Ascending aorta (tissue), 2 donors: ENCODE measurements at places on chromosomes 5 and 9.

GRCh38 chr9:14827805-14828204 is 82.4 kb downstream of the FREM1 start:
- DNase-seq: no peak

DNA sequence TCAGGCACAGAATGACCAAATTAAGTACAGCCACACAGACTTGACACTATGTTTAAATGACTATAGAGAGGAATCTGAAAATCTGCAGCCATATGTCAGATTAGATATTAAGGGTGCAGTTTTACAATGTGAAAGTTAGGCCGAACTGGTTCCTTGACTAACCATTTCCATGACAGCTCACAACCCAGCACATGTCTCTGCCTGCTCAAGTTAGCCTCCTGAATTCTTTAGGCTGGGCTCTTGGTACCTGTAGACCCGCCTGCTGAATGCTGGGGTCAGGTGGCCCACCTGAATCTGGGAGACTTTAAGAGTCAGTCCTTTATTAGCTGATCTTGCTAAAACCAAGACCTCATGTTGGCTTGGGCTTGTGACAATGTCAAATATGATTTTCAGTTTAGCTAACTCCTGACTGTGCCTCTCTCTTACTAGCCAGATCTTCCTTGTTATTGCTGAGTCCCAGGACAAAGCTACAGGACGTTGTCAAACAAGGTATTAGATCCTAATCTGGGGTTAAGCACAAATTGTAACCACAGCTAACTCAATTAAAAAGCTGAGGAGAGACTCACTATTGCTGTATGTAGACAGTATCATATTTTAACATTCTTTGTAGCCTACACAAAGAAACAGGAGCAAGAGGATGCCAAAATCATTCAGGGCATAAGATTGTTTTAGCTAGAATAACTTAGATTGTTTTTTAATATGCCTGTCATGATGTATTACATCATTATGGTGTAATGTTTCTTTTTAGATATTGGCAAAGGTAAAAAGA is 490.9 kb downstream of the SEMA5A start:
- no peak for DNase-seq

DNA sequence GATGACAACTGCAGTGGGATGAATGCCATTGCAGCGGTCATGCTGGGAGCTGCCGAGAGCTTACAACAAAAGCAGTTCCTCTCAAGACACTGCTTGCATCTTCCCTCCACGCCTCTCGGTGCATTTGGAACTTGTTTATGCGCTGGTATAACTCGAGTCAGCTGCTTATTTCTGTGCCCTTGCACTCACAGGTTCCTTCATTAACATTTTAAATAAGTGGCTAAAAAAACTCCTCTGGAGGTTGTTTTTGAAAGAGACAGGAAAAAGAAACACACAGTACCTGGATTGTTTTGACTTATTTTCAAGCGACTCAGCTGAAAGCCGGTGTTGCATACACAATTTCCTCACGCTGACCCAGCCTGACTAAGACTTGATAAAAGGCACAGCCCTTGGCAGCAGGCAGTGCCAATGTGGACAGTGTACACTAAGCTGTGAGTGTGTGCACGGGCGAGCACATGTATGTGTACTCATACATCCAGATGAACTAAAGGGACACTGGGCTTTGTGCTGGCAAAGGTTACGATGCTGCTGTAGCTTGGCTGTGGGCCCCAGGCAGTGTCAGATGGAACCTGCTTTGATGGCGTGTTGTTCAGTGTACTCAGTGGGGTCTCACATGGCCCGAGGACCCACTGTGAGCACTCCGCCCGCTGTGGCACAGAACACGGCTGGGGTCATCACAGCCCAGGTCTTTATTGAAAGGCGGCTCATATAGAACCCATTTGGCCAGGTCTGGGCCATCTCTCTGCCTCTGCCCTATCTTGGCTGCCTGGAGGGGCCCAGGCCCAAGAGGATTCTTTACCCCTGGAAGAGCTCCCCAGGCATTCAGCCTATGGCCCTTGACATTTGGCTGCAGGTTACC is 92.3 kb downstream of the ANKRD33B start:
- DNase-seq: no peak

DNA sequence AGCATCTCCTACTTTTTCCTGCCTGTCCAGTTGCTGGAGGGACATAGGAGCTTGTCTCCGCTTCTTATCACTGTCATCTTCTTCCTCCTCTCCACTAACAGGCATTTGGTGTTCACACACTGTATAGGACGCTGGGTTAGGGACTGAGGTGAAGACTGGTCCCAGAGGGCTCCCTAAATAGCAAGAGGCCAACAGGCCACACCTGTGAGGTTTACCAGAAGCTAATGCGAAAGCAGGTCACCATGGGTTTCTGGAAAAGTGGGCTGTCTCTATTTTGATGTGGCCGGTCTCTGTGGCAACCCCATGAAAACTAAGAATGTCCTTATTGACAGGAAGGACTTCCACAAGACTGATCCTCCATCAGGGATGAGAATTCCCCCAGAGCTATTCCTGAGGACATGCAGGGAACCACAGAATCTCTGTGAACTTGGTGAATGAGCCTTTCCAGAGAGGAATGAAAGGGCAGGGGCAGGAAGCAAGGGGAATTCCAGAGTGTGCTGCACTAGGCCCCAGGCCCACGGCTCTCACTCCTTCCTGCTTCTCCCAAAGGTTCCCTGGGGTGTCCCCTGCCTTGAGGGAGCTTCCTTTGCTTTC is 61.7 kb downstream of the DAP start:
- no peak for DNase-seq

DNA sequence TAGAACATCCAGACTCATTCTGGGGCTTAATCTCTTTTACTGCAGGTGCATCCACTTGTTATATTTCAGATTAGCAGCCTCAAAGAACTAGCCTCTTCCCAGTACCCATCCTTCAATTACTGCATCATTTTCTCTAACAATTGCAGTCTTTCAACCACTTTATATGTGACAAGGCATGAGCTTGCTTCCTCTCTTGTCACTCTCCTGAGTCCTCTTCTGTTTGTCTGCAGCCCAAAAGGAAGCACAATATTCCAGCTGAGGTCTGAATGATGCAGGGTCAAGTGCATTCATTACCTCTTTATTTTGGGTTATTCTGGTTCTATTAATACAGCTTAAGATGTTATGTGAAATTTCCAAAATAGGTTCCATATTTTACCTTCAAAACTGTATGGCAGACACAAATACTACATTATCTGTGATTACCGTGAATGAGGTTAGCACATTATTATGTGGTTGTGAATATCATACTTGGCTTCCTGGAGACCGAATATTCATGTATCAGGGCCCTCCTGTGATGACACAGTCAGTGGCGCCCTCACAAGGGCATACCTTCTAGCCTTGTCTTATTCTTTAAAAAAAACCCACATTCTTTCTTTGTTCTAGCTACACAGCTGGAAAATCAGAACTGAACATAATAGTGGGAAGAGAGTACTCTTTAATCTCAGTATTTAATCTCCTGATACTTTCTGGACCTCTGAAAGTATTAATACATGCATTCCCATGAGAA is 323.8 kb downstream of the PDE4D start:
- DNase-seq: no peak

DNA sequence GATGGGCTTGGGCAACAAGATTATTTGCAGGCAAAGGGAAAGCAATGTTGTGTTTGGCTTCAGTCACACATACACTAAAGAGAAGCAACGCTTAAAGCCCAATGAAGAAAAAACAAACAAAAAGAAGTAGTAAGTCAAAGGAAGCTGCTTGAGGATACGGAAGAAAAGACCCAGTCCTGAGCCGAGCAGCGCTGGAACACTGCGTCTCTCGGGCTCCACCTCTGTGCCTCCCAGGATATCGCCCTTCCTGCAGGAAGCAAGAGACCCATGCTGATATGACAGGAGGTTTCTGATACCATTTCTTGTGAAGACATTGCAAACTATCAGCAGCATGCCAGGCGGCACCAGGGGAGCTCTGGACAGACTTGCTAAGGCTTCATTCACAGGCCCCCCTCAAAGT is 9.9 kb downstream of the GNAQ start:
- DNase-seq: no peak

DNA sequence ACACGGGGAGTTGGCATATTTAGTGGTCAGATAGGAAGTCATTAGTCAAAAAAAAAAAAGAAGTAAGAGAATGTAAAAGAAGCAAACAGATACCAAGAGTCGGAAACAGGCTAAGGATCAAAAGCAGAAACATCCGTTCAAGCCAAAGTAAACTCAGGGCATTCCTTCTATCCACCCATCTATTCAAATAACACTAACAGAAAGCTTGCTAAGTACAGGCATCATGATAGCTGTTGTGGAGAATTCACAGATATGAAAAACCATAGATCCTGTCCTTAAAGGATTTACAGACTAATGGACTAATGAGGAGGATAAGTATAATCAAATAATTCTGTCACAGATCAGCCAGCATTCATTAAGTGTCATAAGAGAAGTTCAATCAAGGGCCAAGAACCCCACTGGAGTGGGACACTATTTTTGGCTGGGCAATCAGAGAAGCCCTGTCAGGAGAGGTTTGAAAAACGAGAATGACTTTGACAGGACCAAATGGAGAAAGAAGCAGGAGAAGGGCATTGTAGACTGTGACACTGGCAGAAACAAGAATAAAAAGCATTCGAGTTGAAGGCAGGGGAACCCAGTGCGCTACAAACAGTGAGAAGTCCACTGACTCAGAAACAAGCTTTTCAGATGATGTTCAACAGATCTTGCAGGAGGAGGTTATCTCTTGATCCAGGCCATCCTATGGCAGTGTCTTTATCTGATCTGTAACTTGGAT is 154.2 kb upstream of the TSLP start:
- no peak for DNase-seq

- no peak for DNase-seq
Observed at GRCh38 chr5:68331192-68332079, 115.9 kb downstream of the PIK3R1 start.

DNA sequence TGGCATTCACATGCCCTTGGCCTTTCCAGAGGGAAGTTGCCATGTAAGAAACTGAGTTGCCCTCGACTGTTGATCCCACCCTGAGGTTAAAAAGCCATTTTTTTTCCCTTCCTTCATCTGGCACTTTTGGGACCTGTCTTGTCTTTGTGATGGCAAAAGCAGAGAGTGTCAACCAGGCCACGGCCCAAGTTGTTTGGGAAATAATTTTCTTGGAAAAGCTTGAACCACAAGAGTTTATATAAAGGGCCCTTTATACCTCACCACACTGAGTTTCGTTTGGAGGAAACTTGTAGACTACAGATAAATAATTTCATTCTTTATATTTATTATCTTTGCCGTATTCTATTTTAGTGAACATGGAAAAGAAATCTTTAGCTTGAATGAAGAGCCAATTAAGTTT is 34.3 kb downstream of the ACTBL2 start:
- DNase-seq: no peak

DNA sequence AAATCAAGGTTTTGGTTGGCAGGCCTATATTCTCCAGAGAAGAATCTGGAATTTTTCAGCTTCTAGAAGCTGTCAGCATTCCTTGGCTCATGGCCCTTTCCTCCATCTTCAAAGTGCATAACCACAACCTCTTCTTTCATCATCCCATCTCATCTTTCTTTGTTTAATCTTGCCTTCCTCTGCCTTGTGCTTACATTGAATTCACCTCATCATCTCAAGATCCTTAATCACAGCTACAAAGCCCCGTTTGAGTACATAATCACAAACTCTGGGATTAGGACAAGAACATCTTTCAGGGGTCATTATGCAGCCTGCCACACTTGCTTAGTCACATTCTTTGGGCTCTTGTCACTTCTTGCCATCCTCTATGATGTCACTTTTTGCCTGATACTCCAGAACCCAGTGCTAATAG is 130.3 kb downstream of the FOXD1 start:
- no peak for DNase-seq

DNA sequence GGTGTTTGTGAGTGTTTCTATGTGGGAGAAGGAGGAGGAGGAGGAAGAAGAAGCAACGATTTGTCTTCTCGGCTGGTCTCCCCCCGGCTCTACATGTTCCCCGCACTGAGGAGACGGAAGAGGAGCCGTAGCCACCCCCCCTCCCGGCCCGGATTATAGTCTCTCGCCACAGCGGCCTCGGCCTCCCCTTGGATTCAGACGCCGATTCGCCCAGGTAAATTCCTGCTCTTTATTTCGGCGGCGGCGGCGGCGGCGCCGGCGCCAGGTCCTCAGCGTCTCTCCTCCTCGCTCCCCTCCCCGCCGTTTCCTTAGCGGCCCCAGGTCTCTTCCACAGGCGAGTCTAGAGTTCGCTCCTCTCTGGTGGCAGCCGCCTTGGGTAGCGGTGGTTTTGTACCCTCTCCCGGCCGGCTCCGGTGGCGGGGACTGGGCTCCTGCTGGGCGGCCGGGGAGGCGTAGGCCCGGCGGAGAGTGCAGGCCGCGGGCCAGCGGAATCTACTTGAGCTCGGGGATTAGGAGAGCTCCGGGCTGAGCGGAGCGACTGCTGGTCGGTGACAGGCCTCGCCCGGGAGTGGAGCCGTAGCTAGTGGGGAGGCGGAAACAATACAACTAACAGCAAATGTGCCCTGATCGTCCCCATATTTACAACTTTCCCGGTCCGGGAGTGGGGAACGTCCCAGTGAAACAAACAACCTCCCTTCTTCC is 547 bp downstream of the NIPBL start:
- peak; percentile 82 for DNase-seq
